ENCODE measurements at places on chromosomes 1 and 21.

DNA sequence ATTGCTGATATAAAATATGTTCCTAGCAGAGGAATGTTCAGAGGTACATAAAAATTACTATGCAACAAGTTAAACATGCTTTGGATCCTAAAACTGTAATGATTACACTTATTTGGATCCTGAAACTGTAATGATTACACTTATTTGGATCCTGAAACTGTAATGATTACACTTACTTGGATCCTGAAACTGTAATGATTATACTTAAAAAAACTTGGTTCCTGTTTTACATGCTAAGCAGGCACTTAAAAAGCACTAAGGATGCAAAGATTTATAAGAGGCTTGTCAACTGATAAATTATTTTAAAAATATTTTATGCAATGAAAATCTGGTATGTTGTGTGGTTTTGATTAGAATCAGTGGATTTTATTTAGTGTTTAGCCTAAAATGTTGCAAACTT is 47.7 kb downstream of the ZNHIT6 start:
- DNase-seq, result no peak

- no peak for DNase-seq
Measured at GRCh38 chr21:15840406-15840805, 110.6 kb downstream of the USP25 start.

DNA sequence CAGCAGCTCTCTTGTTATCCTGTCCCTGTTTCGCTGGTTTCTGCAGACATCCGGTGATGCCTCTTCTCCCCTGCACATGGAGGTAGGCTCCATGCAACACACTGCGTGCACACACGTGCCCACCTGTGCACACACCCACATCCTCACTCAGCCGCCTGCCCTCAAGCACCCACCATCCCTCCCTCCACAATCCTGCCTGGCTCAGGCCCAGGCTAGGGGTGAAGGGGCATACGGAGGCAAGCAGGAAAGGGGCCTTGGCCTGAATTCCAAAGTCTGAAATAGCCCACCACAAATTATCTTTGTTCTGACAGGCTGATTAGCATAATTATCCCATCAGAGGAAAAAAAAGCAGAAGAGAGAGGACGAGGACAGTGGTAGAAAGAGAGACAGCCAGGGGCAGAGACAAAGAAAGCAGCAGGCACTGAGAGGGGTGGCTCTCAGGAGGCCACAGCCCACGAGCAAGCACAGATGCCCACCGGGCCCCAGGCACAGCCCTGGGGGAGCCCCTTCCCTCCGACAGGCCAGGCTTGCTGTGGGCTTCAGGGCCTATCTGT is 73.2 kb downstream of the GRIK3 start:
- no peak for DNase-seq

GRCh38 chr1:65694126-65694525 is 98.6 kb upstream of the PDE4B start:
- DNase-seq, result no peak

- no peak for DNase-seq
Measured at GRCh38 chr1:198604975-198605374, 33.9 kb upstream of the PTPRC start.

GRCh38 chr21:38897532-38898421 is 92.0 kb downstream of the ETS2 start:
- no peak for DNase-seq

GRCh38 chr1:235567812-235568503 is 63.7 kb upstream of the B3GALNT2 start:
- DNase-seq, result no peak

DNA sequence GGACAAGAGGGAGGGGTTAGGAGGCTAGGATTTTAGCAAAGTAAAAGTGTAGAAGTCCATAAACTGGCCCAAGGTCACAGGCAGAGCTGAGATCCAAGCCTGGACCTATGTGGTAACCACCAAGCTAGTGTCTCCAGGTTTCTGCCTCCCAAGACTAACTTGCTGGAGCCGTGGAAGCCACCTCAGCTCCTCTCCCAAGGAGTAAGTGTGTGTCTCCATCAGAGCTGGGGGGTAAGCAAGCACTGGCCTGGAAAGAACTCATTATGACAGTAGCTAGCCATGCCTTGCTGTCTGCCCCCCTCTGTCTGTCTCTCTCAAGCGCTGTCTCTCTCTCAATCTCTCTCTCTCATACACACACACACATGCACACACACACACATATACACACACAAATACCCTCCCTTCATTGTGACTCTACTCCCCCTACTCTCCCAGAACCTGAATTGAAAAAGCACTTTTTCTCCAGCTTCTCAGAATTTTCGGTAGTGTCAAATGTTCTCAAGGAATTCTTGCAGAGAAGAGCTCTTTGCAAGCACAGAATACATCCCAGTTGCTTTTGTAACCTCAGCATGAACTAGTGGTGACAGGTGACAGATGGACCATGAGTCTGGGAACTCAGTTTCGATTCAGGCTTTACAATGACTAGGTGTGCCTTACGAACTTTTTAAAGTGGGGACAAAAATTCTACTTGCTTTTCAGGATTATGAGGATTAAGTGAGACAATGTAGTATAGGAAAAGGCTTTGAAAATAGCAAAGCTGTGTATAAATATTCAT is 238.0 kb upstream of the FGGY start:
- no peak for DNase-seq

- no peak for DNase-seq
Measured at GRCh38 chr1:172951730-172952365, 98.9 kb downstream of the TNFSF18 start.

- DNase-seq, result no peak
Measured at GRCh38 chr1:40692429-40692895, 958 bp downstream of the NFYC start.

- DNase-seq, result no peak
Measured at GRCh38 chr1:104294259-104294658, 544.6 kb downstream of the AMY1C start.

DNA sequence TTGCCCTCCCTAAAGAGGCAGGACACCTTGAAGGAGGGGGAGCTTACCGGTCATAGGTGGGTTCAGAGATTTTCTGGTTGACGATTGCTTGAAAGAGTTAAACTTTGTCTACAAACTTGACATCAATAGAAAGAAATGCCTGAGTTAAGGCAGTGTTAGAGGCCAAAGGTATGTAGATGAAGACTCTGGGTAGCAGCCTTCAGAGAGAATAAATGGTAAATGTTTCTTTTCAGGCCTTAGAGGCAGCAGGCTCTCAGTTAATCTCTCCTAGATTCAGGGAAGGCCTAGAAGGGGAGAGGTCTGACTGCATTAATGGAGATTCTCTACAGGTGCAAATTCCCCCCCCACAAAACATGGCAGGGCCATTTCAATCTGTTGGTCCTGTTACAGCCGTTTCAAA is 27.7 kb downstream of the MX1 start:
- DNase-seq, result no peak

GRCh38 chr21:46206163-46207005 is 22.1 kb upstream of the SPATC1L start:
- no peak for DNase-seq

- no peak for DNase-seq
Measured at GRCh38 chr1:66413136-66413837, 120.7 kb upstream of the SGIP1 start.

- no peak for DNase-seq
Measured at GRCh38 chr21:33070744-33070997, 730 bp downstream of the OLIG1 start.

DNA sequence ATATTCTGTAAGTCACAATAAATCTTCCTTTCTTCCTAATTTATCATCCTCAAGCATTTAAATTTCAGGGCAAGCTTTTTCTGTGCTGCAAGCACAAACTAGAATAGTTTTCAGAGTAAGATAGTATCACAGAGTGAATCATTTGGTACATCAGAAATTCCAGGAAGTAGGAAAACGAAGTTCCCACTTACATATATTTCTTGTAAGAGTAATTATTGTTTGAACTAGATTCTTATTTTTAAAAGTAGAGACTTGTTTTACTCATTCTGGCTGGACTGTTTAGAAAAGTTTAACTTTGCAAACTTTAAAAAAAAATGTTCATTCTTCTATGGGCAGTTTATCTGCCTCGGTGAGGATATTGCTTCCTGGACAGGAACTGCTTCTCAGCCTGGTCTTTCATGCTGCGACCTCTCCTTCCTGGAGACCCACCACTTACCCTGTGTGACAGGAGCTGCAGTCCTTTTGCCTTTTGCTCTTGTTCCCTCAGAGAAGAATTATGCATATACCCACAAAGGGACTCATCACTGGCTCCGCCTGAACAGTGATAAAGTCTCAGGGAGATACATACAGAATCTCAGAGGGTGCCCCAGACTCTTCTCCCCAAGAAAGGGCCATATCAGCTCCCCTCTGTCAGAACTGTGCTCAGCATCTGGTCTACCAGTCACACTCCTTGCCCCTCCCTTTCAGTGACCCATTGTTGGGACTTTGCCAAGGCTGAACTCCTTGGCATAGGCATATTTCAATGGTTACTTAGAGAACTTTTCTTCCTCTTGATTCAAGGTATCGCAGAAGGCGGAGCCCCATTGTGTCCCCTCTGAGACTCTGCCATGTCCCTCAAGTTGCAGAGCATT is 102.7 kb upstream of the CD55 start:
- no peak for DNase-seq

GRCh38 chr1:59261537-59261936 is 35.4 kb upstream of the FGGY start:
- no peak for DNase-seq

DNA sequence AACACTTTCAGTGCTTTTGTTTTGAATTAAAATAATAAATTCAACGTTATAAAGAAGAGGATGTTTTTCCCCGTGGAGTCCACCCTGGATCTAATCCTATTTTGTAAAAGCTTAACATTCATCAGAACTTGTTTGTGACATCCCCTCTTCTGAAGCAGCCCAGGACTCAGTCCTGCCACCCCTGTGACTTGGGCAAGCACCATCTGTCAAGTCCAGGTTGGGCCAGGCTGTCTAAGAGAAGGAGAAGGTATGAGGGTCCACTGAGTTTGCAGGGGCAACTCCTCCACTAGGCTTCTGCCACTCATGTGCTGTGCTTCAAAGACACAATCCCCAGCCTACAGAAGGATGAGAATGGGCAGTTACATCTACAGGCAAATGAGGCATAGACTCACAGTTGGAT is 59.7 kb downstream of the MT1HL1 start:
- no peak for DNase-seq

DNA sequence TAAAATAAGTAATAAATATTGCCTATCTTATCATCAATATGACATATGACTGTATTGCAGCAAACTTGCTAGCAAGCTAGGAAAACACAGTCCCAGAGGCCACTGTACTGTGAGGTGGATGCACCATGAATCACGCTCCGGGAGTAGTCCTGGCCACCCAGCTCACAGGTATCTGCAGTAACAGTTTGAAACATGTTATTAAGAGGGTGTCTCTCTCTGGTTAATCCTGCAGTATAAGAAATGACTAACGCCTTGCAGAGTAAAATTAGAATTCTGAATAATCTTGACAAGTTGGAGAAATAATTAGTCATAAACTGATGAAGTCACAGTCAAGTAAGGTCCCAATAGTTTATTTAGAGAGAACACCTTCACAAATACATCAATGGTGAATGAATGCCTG is 34.0 kb upstream of the DPT start:
- DNase-seq, result no peak

DNA sequence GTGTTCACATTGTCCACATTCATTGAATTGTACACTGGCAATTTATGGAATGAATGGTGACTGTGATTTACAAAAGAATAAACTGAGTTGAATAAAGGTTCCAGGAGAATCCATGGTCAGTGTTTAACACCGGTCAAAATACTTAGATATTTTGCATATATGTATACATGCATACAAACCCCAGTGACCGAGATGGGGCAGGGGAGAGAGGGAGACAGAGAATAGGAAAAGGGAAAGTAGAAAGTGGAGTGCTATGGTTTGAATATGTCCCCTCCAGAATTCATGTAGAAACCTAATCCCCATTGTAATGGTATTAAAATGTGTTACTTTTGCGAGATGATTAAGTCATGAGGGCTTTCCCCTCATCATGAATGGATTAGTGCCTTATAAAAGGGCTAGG is 154.4 kb downstream of the TTLL7 start:
- DNase-seq, result no peak

DNA sequence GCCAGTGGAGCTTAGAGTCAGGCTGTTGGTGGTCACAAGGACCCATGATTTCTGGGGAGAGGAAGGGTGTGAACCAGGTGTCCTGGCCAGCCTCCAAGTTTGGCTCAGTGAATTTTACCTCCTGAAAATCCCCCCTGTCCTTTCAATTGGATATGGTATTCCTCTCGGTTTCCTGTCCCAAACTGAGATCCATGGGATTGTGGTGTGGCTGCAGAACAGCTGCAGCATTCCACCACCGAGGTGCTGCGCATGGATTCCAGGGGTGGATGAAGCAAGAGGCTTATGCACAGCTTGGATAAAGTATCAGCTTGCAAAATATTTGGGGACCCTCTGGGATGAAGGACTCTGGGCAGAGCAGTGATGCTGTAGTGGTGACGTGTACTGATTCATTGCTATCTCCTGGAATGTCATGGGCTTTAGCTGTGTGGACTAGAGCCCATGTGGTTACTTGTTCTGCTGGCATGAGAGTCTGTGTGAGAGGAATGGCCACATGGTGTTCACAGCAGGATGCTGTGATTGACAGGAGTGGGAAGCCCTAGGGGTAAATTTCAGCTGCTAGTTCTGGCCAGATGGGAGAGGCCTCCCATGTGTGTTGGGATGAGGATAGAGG is 148.7 kb upstream of the SPAG17 start:
- DNase-seq, result no peak

DNA sequence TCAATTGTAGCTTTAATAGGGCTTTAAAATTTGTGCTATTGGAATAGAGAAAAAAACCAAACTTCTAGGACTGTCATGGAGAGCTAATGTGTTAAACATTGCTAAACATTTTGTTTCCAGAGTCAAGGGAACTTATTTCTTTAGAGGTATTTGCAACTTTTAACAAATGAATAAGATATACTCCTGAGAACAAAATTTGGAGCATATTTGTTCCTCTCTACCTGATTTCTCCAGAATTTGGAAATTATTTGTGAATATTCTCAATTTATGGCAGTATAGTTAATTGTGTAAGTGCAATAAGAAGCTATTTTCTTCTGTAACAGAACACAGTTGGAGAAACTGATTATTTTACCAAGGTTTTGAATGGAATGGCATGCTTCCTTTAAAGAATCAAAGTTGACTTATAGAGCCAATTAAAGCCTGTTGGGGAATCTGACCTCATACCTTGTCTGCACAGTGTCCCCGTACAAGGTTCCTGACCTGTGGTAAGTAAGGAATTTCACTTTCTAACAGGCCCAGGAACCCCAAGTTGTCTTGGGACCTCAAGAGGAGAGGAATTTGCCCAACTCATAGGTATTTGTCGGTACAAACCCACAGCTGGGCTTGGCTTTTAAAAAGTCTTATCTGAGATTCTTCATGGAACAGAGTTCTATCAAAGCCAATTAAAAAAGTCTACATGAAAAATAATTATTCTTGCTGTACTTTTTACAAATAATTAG is 72.6 kb upstream of the CSF1 start:
- DNase-seq, result no peak

GRCh38 chr1:32465578-32465933 is 684 bp downstream of the ZBTB8B start:
- no peak for DNase-seq

- no peak for DNase-seq
Measured at GRCh38 chr1:31926252-31926651, 11.9 kb downstream of the PTP4A2 start.

DNA sequence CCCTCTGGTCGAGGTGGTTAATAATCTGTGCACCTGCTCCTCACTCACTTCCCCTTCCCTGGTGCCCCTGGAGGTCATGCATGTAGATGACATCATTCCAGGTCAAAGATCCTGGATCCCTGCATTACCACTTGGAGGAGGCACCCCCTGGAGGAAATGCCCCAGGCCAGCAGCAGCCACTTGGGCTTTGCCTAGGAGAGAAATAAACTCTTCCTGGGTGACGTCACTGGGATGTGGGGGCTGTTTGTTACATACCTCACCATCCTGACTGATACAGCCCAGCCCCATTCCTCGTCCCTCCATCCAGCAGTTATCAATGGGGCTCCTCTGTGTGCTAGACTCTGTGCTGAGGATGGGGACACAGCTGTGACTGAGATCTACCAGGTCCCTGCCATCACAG is 433.6 kb downstream of the PTPRU start:
- no peak for DNase-seq

Data from activated CD4-positive, CD25-positive, alpha-beta regulatory T cell (primary cell).